Activated CD8-positive, alpha-beta memory T cell treated with anti-CD3 and anti-CD28 coated beads for 4 hours (primary cell): ENCODE measurements at places on chromosomes 3 and 15.

- no peak for DNase-seq
Observed at GRCh38 chr3:53493963-53494791, at the start of gene CACNA1D. CACNA1D (plus strand) TSS chr3:53494611; CDS start chr3:53495167, 556 bp downstream.

DNA sequence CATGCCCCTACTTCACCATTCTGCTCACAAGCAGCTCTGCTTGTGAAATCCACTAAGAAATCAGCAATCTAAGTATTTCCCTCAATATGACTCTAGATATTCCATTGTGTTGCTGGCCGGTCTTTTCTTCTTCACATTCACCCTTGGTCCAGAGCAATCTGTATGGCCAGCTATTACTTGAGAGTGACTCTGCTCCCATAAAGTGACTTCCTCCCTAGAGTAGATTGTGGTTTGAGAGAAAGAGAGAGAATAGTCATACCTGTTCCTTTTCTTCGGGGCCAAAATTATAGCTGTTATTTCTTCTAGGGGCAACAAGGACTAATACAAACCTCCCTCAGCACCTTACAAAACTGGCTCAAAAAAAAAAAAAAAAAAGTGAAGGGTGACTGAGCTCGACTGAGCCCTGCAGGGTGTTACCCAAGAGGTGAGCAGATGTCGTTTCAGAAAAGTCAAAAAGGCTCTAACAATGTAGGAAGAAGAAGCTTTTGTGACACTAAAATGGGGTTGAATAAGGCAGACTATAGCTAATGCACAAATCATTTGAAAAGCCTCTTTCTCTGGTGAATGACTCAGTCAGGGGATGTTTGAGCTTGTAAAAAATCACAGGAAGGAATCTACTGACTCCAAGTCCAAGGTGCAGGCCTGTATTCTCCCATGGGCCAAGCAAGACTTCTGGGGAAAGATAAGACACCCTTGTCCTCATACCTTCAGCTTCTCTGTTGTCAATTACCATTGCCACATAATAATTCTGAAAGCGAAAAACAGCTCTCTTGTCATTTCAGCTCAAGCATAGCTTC is 161.0 kb upstream of the SLC24A5 start:
- DNase-seq = no peak

DNA sequence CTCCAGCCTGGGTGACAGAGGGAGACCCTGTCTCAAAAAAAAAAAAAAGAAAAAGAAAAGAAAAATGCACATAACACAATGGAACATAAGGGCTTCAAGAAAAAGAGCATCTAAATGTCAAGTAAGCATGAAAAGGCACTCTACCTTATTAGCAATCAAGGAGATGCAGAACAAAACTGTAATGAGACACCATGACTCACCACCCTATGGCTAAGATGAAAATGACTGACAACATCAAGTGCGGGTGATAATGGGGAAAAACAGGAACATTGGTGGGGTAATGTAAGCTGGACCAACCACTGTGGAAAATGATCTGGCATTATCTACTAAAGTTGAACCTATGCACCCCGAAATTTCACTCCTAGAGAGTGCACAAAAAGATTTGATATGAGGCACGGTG is 19.6 kb upstream of the NSMCE3 start:
- DNase-seq = no peak

- no peak for DNase-seq
Observed at GRCh38 chr15:59020322-59020721, 32.9 kb downstream of the RNF111 start.

DNA sequence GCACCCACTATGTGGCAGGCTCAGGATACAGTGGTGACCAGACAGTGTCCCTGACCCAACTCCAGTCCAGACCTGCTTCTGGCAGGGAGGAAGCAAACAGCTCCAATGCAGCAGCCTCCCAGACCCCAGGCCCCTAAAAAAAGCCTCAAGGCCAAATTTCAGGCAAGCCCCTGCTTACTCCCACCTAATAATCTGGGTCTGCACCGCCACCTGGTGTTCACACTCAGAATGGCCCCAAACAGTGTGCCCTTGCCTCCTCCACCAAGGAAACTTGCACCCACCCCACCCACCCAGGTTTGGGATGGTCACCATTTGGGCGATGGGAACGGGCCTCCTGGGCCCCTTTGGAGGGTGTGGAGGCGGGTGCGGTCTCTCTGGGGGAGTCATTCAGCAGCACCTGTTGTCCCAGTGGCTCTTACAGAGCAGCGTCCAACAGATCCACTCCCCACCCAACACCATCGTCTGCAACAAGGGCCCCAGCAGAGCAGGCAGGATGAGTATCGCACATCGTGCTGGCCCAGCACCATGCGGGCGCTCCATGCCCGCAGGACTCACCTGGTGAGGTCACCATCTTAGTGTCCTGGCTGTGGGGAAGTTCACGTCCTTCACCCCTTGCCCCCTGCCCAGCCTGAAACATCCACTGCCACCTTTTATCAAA is 17.3 kb downstream of the C3orf18 start:
- no peak for DNase-seq

GRCh38 chr3:27910456-27910855 is 188.3 kb upstream of the EOMES start:
- no peak for DNase-seq

DNA sequence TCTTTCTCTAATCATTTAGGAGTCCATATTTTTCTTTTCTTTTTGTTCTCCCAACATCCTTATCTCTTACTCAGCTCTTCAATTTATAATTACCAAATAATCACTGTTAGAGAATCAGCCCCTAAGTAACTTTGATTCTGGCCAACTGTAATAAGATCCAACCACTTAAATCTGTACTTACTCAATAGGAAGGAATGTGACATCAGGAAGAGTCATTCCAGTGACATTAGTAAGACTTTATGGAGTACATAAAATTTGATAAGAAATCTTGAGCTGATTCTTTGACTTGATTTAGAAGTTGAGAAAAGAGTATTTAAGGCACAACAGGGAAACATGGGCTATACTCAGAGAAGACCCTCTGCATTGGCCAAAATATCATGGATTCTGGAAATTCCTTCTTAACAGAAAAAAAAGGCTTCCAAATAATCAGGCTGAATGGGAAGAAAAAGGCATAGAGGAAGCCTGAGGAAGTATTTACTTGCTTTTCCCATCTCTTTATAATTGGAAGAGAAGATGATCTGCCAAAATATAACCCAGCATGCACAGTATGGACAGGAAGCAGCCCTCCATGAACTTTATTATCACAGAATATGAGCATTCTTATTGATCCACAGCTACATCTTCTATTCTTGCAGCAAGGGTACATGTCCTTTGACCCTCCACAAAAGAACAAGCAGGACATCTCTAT is 289.7 kb upstream of the TPRG1 start:
- no peak for DNase-seq

- DNase-seq = peak; percentile 77
Observed at GRCh38 chr3:157081626-157082210, 78.2 kb downstream of the CCNL1 start.

DNA sequence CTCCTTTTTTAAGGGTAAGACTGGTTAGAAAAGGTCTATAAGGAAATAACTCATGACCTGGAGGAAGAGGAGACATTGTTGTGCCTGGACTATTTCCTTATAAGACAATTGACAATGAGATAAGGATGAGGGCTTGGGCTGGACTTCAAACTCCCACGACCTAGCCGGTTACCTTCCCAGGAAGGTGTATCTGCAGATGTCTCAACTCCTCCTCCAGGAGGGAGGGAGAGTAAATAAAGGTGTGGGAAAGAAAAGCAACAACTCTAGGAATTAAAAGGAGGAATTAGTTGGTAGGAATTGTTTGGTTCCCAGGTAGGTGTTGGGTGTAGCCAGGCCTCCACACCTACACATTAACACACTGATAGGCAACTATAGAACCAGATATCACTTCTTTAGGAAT is 97.8 kb upstream of the TBL1XR1 start:
- no peak for DNase-seq

DNA sequence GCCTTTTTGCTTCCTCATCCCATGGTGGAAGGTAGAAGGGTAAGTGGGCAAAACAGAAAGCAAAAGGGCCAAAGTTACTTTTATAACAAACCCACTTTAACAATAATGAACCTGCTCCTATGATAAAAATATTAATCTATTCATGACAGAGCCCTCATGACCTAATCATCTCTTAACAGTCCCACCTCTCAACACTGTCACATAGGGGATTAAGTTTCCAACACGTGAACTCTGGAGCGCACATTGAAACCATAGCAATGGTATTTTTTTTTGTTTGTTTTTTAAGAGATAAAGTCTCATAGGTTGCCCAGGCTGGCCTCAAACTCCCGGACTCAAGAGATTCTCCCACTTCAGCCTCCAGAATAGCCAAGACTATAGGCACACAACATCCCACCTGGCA is 30.7 kb downstream of the KATNBL1 start:
- no peak for DNase-seq

DNA sequence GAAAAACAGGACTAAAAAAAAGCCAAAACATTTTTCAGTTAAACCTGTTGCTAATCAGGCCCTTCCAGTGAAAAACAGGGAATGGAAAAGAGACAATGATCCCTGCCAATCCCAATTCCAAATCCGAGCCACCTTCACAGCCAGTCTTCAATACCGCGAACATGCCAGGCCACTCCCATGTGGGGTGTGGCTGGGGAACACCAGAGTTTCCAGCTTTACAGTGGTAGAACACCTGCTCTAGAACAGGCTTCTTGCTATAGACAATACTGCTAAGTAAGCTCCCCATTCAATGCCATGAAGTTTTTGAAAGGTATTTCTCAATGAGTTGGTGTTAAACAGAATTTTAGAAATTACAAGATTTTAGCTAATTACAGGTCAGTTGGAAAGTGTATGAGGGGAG is 228.3 kb downstream of the ATP8B4 start:
- DNase-seq = no peak

DNA sequence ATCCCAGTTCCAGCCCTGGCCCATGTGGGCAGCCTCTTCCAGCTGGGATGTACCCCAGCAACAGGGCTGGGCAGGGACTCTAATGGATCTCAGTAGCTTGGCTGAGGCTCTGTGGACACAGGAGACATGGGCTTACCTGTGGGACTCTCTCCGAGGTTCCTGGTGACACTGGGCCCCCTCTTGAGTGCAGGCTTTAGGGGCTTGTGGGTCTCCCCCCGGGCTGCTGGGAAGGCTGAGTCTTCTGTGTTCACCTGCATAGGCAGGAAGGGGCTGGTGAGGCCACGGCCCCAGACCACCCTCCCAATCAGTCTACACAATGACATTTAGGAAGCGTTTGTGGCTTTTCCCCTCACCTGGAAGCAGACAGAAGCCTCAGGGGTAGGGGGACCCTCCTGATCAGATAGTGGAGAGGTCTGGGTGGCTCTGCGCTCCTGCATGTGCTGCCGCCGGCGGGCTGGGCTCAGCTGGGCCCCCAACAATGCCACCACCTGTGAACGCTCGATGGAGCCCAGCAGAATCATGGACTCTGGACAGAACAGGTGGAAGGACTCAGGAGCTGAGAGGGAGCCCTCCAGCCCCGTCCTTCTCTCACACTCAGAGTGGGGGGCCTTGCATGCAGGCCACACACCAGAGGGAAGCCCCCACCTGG is 8.4 kb downstream of the CLCN2 start:
- DNase-seq = no peak

DNA sequence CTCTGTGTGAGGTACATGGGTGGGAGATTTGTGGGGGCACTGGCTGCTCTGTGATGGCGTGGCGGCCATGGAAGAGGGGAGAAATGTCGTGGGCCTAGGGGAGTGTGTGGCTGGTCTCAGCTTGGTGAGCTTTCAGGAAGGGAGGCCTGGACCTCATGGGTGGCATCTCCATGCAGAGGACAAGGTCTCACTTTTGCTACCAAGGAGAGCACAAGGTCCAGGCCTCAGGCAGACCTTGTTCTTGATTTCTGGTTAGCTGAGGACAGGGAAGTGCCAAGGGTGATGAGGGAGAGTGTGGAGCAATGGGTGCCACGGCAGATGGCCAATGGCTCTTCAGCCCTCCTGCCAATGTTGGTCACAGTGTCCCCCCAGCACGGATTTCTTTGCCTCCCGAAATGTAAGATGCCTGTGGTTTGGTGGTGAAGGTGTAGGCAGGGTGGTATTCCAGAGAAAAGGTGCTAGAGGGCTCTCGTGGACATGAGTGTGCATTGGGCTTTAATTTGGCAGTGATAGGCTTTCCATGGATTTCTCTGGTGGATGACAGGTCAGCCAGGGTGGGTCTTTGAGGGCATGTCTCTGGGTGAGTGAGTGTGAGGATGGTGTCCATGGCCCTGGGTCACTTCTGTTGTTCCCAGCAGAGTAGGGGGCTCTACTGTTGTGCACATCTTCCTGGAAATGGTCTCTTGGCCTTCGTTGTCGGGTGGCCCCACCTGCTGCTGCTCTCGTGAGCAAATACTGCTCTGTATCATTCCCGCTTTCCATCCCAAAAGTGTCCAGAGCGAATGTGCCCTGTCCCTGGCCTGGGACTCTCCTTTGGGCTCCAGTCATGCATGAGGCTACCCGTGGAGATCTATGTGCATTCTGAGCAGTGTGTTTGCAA is 108.0 kb downstream of the SNRPN start:
- no peak for DNase-seq

DNA sequence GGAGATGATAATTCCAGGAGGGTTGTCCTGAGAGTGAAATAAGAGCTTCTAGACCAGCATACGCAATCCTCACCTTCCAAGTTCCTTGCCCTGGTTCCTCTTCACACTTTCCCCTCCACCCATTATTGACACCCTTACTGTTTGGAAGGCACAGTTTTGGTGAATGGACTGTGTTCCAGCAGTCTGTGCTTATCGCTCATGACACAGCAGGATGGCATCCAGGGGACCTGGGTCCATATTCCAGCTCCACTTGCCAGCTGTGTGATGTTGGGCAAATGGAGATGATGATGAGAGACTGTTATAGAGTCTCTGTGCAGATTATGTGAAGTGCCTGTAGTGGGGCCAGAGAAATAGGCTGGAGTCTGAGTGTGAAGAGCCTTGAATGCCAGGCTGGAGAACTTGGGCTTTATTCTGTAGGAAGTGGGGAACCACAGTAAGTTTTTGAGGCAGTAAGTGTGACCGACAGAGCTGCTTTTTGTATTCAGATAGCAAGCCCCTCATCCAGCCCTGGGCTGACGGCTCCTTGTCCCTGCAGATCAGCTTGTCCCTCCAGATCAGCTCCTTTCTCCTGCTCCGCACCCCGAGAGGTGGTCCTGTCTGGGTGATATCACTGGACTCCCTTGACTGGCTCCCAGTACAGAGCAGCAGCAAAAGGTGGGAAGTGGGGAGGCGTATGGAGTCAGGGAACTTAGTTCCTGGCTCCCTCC is 8.1 kb downstream of the KBTBD13 start:
- DNase-seq = no peak
